ENCODE measurements at places on chromosomes 3 and 15. TPM values are rescaled to one million over a fixed set of nuclear protein-coding genes. Genes with fewer than 3 reads are reported as not detected.

Gene SNX22
- total RNA-seq: 0.42 TPM

DNA sequence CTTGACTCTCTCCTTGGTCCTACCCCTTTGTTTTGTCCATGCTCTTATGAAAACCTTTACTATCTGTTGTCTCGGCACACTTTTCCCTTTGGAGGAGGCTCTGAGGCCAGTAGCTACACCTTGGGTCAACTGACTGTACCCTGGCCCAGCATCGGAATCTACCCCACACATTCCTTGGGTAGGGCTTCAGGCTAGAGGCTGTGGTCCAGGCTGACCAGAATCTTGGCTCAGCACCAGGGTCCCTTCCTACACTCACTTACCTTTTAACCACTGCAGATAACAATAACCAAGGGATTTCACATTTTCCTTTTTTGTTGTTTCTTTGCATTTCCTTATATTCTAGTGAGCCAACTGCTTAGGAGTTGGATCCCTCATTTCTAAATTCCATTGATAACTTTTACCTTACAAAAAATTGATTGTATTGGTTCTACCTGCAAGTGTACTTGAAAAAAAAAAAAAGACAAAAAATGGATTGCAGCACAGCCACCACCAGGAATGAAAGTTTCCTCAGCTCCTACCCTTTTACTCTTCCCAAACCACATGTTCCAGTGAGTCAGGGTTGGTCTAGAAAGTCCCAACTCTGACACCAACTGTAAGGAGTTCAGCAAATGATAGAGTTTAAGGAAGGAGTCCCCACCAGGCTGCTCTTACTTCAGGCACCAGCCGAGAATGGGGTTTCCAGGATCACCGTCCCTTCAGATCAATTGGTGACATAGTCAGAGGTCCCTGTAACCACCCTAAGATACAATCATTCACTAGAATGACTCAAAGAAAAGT is 95.6 kb downstream of the FBLN2 start:
- no peak for DNase-seq

- no peak for DNase-seq
These were observed 308.3 kb upstream of the CCDC54 start for GRCh38 chr3:107068980-107069379.

- DNase-seq: no peak
These were observed 4.7 kb downstream of the ZBTB47 start for GRCh38 chr3:42658091-42658770.

DNA sequence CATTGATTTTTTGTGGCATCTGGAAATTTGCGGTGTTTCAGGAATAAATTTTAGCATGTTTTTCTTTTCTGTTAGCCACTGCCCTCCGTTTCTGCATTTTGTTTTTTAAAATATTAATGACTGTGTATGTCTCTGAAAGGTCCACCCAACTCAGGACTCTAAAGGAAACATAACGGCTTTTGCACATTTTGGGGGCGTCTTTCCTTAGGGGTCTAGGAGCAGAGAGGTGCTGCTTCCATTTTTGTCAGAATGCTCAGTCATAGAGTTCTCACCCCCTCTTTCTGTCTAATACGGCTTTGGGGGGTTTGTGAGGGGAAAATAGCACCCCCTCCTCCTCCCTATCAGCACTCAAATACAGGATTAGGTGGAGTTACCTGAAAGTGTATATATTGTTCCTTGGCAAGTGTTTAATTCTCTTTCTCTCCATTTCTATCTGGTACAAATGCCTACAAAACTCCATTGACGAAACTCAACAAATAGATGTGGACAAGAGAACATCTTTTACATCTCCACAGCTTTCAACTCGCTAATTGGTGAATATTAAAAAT is 219.4 kb downstream of the MEIS2 start:
- DNase-seq: no peak

Data from urinary bladder (tissue), 4 donors.